CD4-positive, alpha-beta memory T cell (primary cell): ENCODE measurements at places on chromosomes 5 and 9. TPM values are rescaled to one million over a fixed set of nuclear protein-coding genes. Genes with fewer than 3 reads are reported as not detected.

Gene KIAA0825
- 2.1 TPM for total RNA-seq

Gene FST
- total RNA-seq = 3.3 TPM

Gene PDE6A
- total RNA-seq = not detected

Gene OR1N2
- not detected for total RNA-seq

Gene SPINK4
- total RNA-seq = not detected

DNA sequence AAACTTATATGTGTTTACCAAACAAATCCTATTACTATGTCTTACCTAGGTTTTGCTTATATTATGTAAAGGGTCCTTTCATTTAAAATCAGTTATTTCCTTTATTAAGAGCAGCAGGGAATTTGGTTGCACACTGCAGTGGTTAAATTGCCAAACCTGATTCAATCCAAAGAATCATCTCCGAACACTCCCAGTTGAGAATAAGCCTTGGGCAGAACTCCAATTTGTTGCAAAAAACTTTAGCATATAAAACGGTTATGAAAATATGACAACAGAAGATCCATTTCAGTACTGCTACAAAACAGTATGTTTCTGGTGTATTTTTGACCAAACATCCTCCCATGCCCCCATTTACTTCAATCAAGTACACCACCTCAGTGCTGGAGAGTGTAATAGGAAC is 587.0 kb upstream of the GRAMD2B start:
- no peak for DNase-seq

DNA sequence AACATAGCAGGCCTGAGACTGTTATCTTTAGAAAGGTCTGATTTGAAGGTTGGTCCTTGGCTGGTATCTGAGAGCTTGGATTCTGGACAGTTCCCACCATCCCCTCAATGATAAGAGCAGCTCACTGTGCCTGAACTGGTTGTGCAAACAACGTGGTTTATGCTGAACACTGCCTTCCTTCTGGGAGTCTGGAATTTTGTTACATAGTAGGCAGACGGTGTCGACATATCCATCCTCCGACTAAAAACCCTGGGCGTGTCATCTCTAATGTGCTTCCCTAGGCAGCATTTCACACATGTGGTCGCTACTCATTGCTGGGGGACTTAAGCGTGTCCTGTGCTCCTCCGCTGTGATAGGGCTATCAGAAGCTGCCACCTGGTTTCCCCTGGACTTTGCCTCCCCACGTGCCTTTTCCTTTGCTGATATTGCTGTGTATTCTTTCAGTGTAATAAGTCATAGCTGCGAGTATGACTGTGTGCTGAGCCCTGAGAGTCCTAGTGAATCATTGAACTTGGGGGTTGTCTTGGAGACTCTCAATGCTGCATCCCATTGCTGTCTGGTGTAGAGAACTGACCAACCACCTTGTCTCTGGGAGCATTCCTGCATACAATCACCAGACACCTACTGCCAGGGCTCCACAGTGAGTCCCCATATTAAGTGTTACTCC is 119.1 kb upstream of the TBC1D2 start:
- no peak for DNase-seq

DNA sequence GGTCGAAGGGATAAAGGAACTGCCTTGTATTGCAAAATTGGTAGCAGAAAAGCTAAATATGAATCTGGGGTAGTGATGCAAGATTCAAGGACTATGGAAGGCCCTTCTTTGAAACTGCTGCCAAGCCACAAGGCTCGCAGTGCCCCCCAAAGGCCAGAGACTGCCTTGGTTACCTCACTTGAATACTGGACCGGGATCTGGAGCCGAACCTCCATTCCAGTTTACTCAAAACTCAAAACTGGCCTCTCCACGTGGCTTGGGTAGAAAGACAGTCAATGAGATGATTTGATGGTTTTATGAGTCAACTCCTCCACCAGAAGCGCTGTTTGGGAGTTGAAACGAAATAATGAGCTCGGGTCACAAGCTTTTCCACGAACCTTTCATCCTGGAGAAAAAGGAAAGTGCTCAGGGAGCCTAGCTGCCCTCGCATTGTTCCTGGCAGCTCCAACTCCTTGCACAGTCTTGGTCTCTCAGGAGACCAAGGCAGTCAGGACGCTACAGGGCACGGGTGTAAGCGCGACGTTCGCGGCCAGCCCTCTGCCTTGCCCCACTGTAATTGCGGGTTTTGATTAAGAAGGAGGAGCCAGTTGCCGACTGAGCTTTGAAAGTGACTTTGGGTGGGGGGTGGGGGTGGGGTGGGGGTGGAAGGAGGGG is 2.8 kb downstream of the ST8SIA4 start:
- no peak for DNase-seq
